ENCODE measurements at places on chromosomes 5 and 9. TPM values are rescaled to one million over a fixed set of nuclear protein-coding genes. Genes with fewer than 3 reads are reported as not detected.

Gene SPAAR
- 0.84 TPM for polyA plus RNA-seq

Gene LVRN
- 0.27 TPM for polyA plus RNA-seq

Gene CMYA5
- 2.3 TPM for polyA plus RNA-seq

Gene LIFR
- polyA plus RNA-seq = 23.8 TPM

Measured in large intestine (tissue), 12 donors.